ENCODE measurements at places on chromosomes 6 and 20.

DNA sequence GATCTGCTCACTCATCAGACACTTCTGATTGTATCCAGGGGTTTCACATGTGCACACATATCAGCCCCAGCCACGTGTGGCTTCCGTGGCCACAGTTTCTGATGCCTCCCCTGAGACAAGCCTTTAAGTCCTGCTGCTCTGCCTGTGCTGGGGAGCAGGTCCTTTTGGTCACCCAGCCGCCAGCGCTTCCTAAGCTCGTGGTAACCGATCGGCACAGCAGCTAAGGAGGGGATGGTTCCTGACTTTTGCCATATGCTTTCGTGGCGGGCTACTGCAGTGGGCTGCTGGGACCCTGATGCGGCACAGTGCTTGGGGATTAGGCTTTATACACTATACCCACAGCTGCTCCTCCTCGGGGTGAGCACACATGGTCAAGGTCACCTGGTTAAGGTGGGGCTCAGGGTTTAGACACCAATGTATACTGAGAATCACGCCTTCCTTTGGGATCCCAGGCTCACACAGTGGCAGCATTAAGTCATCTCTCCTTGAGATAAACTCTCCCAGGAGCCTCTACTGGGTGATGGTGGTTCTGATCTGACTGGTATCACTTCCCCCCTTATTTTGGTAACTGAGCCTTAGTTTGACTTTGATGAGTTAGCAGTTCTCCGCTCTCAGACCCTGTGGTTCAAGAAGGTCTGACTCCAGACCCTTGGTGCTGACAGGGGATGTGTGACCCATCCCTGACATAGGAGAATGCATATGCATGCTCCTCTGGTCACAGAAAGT lies 85.9 kb upstream of the KCNG1 start:
- DNase-seq: no peak

DNA sequence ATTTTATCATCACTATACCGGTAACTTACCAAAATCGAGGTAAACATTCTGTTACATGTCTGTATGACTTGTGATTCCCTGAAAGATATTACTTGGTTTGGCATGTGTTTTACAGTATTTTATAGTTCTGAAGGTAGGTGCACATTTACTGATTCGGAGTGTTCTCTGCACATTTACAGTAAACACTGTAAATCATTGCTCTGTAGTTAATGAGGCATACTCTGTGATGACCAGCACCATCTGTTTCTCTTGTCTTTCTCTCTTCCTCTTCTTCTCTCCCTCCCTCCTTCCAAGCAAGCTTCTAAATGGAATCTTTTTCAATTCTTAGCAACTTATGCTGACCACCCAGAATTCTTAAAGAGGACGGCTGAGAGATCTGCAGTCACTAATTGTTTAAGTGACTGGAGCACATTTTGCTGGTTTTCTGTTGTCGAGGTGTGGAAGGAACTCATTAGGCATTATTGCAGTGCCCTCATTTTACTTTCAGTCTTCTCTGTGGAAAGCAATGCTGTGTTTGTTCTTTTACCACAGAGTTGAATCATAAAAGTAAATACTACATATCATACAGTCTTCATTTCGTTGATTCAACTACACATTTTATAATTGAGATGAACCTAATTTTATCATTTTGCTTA lies 126.5 kb downstream of the UTRN start:
- no peak for DNase-seq

DNA sequence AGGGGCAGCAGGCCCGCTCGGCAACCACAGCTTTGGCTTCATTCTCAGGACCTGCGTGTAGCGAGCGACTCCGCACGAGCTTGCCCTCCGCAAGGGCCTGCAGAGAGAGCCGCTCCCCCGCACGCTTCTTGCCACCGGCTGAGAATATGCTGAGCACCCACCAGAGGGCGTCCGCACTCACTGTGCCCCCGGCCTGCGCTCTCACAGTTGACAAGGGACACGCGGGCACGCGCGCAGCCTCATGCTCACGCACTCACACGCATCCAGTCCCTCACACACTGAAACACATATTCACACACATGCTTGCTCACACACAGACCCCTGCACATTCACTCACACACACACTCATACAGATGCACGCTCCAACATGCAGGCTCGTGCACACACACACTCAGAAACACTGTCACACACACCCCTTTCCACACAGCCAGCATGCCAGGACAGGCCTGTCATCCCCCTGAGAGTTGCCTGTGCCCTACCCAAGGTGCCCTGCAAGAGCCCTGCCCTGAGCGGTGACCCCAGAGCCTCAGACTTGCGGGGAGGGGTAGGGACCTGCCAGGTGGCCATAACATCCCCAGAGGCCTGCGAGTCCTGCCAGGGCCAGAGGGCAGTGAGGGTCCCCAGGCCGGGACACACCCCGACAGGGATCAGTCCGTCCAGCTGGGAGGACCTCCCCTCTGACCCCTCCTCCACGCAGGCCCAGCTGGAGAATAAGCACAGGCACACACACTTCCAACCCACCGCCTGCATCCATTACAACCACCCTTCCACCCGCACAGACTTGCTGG lies 174.1 kb downstream of the BMP7 start:
- DNase-seq: peak; percentile 5

DNA sequence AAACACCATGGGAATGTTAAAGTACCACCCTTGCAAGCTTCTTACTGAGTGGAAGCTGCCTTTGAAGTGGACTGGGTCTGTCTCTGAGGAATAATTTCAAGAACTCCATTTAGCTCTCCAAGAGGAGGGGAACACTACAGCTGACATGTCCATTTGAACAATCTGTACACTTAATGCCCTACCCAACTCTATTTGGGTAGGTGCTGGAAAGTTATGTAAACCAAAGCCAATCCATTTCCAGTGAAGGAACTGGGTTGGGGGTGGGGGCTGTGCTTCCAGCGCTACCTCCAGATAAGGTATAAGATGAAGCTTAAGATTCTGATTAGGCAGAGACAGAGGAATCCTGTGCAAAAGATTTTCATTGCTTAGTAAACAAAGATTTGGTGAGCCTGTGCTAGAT lies 122.0 kb downstream of the TCP11 start:
- DNase-seq: no peak

- DNase-seq: no peak
Measured at GRCh38 chr6:1479095-1479494, 89.7 kb downstream of the FOXF2 start.

GRCh38 chr6:108117427-108118358 lies 43.2 kb upstream of the OSTM1 start:
- DNase-seq: no peak

- DNase-seq: no peak
Measured at GRCh38 chr6:159691133-159691962, 1.7 kb downstream of the SOD2 start.

DNA sequence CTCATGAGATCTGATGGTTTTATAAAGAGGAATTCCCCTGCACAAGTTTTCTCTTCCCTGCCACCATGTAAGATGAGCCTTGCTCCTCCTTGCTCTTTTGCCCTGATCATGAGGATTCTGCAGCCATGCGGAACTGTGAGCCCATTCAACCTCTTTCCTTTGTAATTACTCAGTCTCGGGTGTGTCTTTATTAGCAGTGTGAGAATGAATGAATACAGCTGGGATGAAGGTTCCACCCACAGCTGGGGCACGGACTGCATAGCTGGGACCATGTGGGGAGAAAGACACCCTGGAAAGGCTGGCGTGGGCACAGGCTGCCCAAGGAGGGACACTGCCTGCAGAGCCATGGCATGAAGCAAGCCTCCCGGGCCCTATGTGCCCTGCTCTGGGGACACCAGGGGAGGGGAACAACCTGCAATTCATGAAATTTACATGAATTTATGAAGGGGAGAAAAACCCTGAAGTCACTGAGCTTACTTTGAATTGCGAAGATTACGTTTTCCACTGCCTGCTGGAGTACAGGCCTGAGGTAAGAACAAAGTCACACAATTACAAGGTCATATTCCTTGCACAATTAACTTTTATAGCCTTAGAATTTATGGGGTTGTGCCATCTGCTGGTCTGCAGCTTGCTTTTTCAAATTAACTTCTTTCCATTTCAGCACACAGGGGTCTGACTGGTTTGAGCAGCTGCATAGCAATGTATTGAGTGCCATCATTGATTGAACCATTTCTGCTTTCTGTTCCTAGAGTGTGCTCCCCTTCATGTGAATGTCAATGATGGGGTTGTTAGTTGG lies 46.2 kb downstream of the SLC22A1 start:
- DNase-seq: no peak

DNA sequence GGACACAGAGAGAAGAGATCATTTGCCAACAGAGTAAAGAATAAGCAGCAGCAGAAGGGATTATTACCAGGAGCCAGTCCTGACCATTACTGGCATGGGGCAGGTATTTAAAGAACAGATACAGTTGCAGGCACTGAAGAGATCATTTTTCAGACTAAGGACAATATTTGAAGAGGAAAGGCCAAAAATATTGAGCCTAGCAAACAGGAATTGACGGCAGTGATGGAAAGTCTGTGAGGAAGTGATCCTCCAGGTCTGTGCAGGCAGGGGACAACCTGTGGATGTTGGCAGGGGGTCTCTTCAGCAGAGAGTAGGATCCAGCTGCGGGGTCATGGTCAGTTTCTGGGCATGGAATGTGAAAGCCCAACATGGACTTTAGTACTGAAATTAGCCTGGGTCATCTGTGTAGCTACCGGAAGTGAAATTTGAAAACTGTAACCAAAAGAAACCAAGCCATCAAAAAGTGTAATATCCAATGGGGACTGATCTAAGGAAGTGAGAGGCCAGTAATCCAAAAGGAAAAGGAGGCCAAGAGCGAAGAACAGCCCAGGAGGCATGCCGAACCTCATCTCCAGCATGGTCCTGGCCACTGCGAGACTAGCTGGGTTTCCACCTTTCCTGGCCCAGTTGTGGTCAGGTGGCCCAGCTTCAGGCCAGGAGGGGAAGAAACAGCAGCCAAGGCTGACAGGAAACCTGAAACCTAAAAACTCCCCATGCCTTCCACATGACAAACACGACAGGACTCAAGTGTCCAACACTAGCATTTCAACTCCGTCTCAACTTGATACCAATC lies 115.1 kb upstream of the TNFAIP3 start:
- DNase-seq: no peak

- DNase-seq: no peak
Measured at GRCh38 chr6:112036088-112036637, 17.7 kb upstream of the CCN6 start.

GRCh38 chr20:11734431-11734830 lies 183.3 kb upstream of the BTBD3 start:
- DNase-seq: no peak

DNA sequence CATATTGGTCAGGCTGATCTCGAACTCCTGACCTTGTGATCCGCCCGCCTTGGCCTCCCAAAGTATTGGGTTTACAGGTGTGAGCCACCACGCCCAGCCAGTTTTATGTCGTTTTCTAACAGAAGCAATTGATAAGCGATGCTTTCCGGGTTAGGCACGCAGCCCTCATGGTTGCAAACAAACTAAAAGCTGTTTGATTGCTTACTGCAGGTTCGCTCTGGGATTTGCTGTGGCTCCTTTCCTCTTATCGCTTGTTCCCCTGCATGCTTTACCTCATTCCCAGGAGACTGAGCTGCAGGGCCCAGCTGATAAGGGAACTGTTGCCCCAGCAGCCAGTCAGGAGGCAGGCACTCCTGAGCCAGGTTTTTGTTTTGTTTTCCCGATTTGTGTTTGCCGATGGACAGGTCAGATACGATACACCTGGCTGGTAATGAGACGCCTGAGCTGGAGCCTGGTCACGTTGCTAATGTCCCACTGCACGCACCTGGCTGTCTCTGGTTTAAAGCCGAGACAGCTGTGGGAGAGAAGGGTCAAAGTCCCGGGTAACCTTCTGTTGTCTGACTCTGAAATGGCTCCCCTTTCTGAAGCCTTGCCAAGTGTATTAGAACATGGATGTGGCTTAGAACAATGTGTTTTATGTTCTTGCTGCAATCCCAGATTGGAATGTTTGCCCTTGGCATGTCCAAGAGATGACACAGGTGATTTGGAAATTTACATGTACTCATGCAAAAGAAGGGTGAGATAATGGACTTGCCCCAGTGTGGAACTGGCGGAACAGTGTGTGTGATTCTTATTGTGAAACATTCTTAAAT lies 19.9 kb downstream of the DSP start:
- DNase-seq: no peak

GRCh38 chr6:122136386-122136785 lies 263.1 kb upstream of the HSF2 start:
- DNase-seq: no peak

GRCh38 chr6:163460307-163460782 lies 45.8 kb downstream of the QKI start:
- DNase-seq: no peak

GRCh38 chr6:80610846-80611245 lies 504.4 kb downstream of the BCKDHB start:
- DNase-seq: no peak

DNA sequence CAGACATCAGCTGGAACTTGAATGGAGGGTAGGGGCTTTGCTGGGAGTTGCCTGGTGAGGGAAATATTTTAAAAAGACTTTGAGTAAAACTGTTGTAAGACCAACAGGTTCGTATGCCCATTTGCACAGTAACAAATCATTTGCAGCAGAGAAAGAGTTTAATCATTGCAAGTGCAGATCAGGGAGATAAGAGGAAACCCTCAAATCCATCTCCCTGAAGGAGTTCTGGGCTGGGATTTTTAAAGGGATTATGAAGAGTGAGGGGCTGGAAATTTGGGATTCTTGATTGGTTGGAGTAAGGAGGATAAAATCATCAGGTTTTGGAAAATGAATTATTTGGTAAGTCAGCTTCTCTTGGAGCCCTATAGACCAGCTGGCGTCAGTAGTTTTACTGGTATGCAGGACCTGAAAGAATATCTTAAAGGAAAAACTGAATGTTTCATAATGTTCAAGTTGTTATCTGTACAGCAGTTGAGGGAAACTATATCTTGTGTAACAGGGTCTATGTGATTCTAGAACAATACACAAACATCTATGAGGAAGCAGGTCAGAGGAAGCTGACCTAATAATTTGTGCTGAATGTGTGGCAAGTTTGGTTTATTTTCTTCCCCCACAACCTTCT lies 295.5 kb downstream of the PLCB1 start:
- no peak for DNase-seq

GRCh38 chr6:35062676-35063574 lies 78.2 kb downstream of the TCP11 start:
- DNase-seq: no peak

- DNase-seq: peak; percentile 44
Measured at GRCh38 chr20:63736893-63737694, 630 bp downstream of the LIME1 start.

DNA sequence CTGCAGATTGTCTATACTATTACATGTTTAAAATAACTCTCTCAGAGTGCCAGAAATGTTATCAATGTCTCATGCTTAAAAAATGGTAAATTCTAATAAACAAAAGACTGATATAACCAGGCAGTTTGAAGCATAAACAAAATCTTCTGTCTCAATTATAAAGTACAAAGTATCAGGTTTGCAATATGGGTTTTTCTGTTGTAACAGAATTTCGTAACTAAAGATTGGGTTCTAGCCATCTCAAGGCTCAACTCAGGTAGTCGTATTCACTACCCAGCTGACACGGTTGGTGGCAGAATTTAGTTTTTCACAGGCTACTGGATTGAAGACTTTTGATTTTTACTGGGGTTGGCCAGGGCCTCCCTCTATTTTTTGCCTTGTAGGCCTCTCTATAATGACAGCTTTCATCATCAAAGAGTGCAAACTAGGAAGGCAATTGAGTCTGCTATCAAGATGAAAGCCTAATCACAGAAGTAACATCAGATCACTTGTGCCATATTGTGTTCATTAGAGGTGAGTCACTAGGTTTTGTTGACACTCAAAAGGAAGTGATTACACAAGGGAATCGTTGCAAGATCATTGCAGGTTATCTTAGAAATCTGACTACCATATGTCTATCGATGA lies 3.6 kb downstream of the CYP39A1 start:
- DNase-seq: no peak

- DNase-seq: peak; percentile 66
Measured at GRCh38 chr20:62804627-62805154, at the start of gene OGFR. Gene OGFR, plus strand, starts transcription at chr20:62804835. Its CDS starts 25 bp downstream, at chr20:62804860.

GRCh38 chr6:118993358-118993757 lies 58.4 kb upstream of the MCM9 start:
- DNase-seq: no peak

All from stimulated activated CD4-positive, alpha-beta T cell treated with anti-CD3 and anti-CD28 coated beads, TNF-alpha, amount 100 ng/mL, for 24 hours (primary cell).